ENCODE measurements at places on chromosomes 6 and 20.
A peak's percentile ranks its signal among the peaks of the same experiment; 100 is the strongest.

DNA sequence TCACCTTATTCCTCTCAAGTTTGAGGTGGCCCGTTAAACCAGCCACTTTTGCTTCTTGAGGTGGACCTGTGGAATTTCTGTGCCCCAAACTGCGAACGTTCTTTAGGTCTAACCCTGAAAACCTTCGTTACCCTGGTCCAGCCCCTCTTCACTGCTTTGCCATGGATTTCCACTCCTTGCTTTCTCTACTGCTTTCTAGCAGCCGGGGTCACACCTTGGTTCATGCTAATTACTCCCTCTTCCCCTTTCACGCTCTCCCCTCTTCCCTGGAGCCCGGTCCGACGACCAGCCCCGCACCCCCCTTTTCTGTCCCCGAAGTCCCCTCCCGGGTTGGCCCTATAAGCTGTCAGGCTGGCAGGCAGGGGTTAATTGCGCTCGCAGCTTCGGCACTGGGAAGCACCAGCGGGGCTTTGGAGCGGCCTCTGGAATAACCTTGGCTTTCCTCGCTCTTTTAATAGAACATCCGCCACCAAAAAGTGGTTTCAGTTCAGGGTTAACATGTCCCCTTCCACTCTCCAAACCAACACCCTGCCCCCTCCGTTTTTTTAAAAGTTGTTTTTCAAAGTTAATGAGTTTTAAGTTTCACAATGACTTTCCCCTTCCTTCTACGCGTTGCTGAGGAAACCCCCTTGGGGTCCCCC, 1.4 kb upstream of the HIVEP1 start:
- no peak for DNase-seq

DNA sequence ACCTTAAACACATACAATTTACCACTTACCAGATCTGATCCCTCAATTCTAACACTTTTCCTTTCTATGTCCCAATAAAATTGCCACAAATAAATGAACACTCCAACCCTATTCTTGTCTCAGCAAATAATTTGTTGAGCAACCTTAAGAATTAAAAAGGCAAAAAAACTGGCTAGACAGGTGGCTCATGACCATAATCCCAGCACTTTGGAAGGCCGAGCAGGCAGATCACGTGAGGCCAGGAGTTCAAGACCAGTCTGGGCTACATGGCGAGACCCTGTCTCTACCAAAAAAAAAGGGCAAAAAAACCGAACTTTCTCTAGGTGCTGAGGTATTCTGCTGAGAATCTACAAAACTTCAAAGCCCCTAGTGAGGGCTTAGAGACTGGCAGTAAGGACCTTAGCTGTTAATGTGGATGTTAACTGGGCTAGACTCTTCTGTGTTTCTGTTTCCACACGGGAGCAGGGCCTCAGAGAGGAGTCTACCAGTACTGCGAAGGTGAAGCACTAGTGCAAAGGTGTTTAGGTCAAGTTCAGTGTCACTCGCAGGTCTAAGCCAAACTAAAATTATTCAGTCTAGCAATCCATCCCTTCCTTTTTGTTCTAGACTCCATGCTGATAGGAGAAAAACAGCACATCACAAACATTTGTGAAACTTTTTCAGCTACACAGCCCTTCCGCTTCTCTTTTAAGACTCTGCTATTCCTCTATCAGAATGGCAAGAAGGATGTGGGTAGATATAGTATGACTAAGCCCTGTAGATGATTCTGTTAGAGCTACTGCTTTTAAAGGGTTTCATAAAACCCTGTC, 2.6 kb downstream of the FASTKD5 start:
- peak; percentile 62 for DNase-seq

DNA sequence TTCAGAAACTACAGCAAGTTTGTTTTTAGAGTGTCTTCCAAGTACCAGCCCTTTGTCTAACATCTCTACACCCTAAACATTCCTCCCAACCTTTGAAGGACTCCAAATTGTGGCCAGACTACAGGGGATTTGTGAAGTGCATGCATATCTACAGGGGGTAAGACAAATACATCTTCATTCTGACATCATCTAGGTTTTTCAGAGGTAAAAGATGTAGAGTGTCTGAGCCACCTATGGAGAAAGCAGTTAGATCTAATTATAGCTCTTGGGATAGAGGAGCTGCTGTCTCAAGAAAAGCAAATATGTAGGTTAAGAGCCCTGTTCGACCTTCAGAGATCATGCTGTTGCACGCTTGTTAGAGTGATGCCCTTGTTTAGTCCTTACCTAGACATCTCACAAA, 617.7 kb upstream of the AGPAT4 start:
- DNase-seq, result no peak

DNA sequence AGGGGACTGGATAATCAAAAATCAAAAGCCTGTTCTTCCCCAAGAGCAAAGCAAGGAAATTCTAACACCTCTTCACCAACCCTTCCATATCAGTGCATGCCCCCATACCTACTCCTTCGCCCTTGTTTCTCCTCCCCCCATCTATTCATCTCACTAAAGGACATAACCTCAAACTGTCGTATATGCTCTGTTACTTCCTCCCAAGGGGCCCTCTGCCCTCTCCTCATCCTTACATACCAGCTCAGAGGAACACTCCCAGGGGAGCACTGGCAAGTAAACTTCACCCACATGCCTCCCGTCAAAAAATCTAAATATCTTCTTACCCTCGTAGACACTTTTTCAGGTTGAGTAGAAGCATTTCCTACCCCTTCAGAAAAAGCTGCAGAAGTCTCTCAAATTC, 9.4 kb upstream of the ADTRP start:
- no peak for DNase-seq

- DNase-seq, result no peak
These were observed 6.6 kb upstream of the GTF2H4 start for GRCh38 chr6:30901436-30901835.

DNA sequence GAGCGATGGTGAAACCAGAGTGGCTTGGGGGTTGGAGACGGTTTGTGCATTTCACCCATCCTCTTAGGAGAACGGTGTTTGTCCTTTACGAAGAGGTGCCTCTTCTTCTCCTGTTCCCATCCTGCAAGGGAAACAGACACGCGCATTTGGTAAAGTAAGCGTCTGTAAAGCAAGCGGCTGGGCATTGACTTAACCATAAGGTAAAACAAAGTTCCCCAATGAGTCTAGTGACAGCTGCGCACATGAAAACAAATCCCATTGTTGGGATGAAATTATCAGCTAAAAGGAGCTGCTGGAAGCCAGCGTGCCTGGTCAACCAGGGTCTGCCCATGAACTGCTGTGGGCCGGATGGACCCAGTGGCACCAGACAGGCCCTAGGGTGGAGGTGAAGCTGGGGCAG, 5.8 kb downstream of the BHLHE23 start:
- DNase-seq, result no peak

DNA sequence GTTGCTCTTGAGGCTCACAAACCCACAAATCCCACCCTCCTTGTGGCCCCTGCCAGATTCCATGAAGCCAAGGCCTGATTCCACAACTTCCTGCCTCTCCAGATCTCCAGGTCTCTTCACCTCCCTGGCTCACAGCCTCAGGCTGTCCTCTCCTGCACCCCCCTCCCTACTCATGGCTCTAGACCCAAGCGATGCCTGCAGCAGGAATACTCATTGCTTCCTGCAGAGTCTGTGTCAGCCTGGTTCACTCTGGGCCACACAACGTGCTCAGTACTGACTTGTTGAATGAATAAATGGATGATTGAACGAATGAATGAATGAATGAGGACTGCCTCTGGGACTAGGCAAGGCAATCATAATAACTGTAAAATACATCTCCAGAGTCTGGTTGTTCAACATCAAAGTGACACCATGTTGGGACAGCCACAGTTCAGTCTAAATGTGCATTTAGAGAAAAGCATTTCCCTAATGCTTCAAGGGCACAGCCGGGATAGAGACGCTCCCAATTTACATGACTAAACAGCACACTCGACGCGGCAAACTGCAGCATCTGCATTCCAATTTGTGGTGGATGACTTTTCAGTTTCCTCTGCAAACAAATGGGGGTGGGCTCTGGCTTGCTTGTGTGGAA, 139.9 kb downstream of the GRM4 start:
- DNase-seq, result no peak

GRCh38 chr6:122717350-122717749, 62.2 kb upstream of the FABP7 start:
- DNase-seq, result no peak

DNA sequence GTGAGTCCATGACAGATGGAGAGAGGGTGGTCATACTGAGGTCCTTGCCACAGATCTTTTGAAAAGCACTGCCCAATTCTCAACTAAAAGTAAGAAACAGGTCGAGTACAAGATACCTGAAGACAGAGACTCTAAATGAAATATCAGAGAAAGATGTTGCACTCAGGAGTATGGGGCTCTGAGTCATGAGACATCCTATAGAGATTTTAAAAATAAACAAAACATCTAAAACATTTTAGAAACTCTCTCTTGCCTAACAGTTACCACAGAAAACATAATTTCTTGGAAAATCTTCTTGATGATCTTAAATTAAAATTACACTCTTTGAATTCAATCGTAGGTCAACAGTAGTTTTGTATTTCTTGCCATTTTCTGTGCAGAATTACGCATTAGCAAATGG, 348.9 kb upstream of the MARCKS start:
- no peak for DNase-seq

DNA sequence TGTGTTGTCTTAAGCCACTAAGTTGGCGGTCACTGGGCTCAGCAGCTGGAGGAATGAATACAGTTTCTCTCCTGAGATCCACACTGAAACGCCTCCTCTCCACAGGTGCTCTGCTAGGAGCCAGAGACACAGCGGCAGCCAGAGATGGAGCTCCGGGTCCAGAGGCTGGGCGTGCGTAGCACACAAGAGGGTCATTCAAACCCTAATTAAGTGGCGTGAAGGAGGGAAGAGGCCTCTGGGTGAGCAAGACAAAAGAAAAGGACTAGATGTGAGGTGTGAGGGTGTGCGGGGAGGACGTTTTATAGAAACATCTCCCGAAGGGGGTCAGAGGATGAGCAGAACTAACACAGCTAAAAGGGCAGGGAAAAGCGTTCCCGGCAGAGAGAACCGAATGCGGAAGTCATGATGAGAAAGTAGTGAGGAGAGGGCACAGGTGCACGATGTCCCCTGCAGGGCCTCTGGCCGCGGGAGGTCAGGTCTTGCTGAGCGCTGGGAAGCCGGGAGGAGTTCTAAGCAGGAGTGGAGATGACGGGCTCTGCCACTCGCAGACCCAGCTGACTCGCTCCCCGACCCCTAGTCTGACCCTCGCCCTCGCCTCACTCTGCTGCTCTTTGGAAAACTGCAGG, 54.4 kb downstream of the BMP7 start:
- DNase-seq, result no peak

DNA sequence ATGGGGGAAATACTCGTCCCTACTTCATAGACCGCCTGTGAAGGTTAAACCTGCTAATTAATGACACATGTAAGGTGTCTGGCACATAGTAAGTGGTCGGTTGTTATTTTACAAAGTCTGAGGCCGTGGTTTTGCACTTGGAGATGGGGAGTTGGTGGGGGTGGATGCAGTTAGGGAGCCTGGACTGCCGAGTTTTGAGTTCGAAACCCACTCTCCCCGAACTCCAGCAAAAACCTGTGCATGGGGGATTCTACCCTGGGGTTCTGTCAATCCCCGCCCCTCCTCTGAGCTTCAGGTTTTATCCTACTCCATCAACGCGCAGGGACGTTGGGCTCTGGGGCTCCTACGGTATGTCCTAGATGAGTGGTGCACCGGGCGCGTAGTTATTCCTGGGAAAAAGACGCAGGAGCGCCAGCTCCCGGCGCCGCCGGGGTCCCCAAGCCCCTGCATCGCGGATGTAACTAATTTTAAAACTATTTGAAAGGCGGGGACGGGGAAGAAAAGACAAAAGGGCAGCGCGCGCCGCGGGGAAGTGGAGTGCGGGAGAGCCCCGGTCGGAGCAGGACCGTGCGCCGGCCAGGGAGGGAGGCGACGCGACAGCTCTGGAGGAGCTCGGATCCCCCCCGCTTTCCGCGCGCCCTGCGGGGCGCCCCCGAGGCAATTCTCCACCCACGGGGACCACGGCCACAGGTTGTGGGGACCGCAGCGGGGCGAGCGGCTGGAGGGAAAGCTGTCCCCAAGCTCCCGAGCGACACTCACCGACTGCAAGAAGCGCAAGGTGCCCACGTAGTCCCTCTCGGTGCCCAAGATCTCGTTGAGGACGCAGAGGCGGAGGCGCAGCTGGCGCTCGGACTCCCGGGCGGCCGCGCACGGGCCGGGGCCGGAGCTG, 672 bp downstream of the PREX1 start:
- DNase-seq, result peak; percentile 57

DNA sequence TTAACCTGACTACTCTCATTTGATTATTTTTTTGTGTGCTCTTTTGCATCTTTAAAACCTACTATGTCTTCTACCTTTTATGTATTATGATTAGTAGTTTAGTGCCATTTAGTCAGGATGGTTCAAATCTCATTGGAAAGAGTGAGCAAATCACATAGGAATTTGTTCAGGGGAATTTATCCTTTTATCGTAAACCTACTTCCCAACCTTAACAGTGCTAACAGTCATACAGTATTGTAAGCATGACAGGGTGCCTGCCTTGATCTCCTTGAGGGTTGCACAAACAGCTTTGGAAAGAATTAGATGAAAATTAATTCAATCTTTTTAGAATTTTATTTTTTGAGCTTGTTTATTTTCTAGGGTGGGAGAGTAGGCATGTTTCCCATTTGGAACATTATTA, 18.3 kb downstream of the RNF8 start:
- no peak for DNase-seq

DNA sequence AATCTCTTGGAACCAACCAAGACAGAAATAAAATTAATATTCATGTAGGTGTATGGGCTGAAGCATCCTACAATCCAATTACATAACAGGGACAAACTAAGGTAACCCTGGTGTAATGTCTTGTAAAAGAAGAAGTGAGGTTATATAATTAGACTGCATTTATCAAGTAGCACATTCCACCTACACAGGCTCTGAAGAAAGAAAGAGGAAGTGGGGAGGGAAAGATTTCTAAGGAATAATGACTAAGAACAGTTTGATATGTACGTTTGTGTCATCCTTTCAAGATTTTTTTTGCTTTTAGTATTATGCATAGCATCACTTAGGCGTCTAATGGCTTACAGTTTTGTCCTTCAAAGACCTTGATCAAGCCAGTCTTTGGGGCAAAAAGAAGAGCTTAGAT, 139.7 kb downstream of the PLCB1 start:
- no peak for DNase-seq

- DNase-seq, result no peak
These were observed 30.5 kb upstream of the TLDC2 start for GRCh38 chr20:36845288-36845971.

All from CD4-positive, alpha-beta T cell treated with Interleukin-15 for 4 hours (primary cell).